Activated CD4-positive, alpha-beta memory T cell treated with anti-CD3 and anti-CD28 coated beads for 36 hours (primary cell): ENCODE measurements at places on chromosomes 7 and 10. TPM values are rescaled to one million over a fixed set of nuclear protein-coding genes. Genes with fewer than 3 reads are reported as not detected.

Gene LIPF
- total RNA-seq = not detected

Gene TMEM213
- total RNA-seq = 0.39 TPM

Gene LUC7L2
- total RNA-seq = 114 TPM

Gene GHRHR
- total RNA-seq = not detected

Gene VKORC1L1
- 14.9 TPM for total RNA-seq

GRCh38 chr10:4371691-4372295, 454.2 kb upstream of the AKR1E2 start:
- H3K4me3 ChIP-seq = no peak overlapping the region
- DNase-seq = no peak
- H3K27ac ChIP-seq = no peak overlapping the region
- H3K27me3 ChIP-seq = no peaks in the 10 kb centered on the region

DNA sequence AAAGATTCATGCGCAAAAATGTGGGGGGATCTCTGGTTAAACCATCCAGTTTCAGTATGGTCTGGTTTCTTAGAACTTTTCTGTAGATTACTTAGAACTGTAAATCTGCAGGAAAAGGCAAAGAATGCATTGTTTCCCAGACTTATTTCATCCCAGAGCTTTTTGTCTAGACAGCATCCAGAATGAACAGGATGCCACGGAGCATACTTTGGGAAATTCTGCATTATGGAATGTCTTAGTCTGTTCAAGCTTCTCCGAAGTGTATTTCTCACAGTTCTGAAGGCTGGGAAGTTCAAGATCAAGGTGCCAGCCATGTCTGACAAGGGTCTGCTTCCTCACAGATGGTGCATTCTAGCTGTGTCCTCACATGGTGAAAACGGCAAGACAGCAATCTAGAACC, 136.3 kb downstream of the INHBA start:
- H3K36me3 ChIP-seq = no peaks in the 10 kb centered on the region
- no peaks in the 10 kb centered on the region for H3K27me3 ChIP-seq
- H3K4me3 ChIP-seq = no peak overlapping the region

DNA sequence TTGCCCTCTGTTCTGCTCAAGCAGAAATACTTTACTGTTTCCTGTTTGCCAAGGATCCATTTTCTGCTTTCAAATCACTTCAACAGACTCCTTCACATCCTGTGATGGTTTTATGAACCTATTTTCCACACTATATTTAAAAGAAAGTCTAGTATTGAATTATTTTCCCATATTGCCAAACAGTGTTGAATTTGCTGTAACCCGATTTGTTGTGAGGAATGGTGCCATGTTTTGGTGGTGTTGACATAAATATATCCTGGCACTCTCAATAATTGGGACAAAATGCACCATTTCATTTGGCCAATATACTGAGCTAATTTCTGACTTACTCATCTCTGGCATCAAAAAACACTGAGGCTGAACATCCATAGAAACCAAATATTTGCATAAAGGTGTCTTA, 615.4 kb upstream of the SEMA3D start:
- no peak overlapping the region for H3K27ac ChIP-seq
- no peaks in the 10 kb centered on the region for H3K36me3 ChIP-seq
- DNase-seq = no peak
- no peaks in the 10 kb centered on the region for H3K4me1 ChIP-seq
- H3K27me3 ChIP-seq = no peaks in the 10 kb centered on the region

DNA sequence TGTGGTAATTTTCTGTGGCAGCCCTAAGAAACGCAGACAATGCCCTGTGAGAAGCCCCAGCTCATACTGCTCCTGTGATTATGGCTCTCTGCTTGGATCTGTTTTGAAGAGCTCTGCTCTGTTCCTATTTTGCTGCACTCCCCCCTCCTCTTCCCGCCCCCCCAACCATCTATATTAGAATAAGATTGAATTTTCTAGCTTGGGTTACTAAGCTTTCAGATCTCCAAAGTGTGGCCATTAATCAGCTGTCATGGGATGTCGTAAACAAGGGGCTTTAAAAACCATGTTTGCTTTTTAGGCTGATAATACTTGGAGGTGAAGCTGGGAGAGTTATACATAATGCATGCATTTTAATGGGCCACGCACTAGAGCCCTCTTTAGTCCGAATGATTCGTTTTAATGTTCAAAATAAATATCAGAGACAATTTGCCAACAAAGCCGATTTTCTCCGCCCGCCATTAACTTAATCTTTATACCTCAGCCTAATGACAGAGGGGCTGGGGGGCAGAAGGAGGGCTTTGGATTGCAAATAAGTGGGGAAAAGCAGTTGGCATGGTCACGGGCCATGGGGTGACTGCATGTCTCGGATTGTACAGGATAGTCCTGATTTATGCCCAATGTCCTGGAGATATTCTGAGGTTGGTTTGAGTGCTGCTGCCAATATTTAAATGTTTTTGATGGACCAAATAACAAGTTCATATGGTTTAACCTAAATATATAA, 165.5 kb downstream of the RPS24 start:
- no peaks in the 10 kb centered on the region for H3K27me3 ChIP-seq
- H3K4me3 ChIP-seq = no peak overlapping the region
- no peaks in the 10 kb centered on the region for H3K4me1 ChIP-seq
- no peaks in the 10 kb centered on the region for H3K36me3 ChIP-seq

DNA sequence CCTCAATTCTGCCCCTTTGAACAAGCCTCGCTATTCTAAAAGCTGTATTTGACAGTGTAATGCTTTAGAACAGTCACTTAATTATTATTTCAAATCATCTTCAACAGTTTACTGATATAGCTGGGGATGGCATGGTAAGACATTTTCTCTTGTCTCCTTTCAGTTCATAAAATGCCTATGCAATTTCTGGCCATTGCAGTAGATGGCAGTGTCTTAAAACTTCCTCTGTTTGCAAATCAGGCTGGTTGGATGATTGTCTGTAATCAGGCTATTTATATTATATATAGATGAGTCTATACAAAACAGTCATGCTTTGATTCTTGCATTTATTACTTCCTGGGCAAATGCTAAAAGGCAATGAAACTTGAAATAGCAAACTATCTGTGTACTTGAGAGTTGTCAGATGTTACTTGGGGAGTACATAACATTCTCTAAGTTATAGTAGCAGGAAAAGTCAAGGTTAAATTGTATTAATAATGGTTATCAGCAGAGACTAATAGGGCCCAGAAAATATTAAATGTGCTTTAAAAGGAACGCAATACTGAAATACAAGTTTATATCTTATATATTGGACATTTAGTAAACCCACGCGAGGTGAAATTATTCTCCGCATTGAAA, 55.5 kb upstream of the LHFPL3 start:
- no peaks in the 10 kb centered on the region for H3K4me1 ChIP-seq
- H3K27me3 ChIP-seq = peaks cover 17% of the 10 kb centered on the region
- no peak overlapping the region for H3K27ac ChIP-seq
- H3K36me3 ChIP-seq = no peaks in the 10 kb centered on the region
- H3K4me3 ChIP-seq = no peak overlapping the region
